ENCODE measurements at places on chromosomes 2 and 18. TPM values are rescaled to one million over a fixed set of nuclear protein-coding genes. Genes with fewer than 3 reads are reported as not detected.

DNA sequence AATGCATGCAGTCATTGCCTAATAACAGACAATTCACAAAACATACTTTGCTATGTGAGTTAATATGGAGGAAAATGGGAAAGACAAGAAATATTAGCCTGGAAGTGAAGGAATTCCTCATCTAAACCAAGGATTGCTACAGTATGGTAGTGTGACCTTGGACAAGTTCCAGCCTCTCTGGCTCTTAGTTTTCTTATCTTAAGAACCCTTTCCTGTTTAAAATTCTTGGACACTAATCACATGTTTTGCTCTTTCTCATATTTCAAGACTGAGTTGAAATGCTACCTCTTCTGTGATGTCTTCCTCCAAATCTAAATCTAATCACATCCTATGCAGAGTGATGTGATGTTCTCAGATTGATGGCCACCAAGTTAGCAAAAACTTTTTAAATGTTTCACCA lies 20.8 kb upstream of the ADAM23 start:
- DNase-seq = no peak

DNA sequence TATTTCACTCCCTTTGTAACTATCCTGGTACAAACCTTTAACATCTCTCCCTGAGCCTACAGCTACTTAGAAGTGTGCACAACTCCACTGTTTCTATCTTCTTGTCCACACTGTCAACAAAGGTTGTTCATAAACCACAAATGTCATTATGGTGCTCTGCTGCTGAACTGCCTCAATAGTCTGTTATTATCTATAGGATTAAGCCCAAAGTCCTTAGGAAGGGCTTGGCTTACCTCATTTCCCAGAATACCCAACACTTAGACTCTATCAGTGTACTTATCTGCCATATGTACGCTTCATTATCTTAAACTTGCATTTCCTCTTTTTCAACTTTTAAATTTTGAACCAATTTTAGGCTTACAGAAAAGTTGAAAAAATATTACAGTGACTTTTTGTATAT lies 94.2 kb downstream of the HNMT start:
- no peak for DNase-seq

DNA sequence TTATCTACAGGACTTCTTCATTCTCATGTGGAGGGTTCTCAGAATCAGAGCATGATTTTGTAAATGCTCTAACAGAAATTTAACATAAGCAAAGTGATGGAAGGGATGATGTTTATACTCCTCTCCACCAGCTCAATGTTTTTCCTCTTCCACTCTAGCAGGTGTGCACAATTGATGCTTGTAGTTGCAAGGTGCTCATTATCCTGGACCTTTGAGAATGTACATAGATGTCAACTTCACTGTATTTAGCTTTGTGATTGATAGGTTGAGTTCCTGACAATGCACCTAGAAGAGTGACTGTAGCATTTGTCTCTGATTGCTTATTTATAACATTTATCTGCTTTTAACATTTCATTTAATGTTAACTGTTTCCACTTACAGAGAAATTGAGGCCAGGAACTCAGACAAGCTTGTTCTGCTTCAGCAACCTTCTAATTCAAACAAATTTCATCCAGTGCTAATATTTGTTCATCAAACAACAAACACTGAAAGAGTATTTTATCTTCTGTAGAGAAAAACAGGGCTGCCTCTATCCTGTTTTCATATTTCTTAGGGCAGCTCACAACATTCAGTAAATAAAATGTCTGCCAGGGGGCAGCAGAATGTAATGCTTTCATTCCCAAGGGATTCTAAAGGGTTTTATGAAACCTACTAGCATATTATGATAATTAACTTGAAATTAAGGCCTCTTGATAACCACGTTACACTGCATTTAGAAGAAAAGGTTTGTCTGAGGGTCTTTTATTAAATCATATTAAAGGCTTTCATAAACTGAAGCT lies 127.9 kb upstream of the NOL4 start:
- no peak for DNase-seq

DNA sequence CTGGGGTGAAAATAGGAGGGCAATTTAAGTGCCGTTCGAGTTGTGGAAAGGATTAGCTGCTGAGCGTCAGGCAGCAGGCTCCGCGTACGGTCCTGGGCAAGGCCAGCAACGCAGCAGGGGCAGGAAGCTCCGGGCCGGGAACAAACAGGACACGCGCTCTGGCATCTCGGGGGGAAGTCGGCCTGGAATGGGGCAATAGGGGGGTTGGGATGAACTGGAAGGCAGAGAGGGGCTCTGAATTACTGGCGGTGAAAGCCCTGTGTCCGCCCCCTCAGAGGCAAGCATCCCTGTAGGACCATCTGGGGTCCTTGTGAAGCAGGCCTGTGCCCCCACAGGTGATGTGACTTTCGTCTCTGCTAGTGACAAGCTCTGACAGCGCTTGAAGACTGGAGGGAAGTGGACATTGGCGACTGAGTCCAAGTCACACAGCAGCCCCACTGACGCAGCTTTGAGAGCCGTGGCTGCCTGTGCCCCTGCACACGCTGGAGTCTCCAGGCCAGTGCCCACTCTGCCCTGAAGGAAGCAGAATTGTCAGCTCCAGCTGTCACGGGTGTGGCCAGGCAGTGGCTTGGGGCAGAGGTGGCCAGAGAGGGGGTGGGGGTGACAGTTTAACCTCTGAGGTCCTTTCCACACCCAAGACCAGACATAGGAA lies 22.3 kb downstream of the GPR35 start:
- no peak for DNase-seq

DNA sequence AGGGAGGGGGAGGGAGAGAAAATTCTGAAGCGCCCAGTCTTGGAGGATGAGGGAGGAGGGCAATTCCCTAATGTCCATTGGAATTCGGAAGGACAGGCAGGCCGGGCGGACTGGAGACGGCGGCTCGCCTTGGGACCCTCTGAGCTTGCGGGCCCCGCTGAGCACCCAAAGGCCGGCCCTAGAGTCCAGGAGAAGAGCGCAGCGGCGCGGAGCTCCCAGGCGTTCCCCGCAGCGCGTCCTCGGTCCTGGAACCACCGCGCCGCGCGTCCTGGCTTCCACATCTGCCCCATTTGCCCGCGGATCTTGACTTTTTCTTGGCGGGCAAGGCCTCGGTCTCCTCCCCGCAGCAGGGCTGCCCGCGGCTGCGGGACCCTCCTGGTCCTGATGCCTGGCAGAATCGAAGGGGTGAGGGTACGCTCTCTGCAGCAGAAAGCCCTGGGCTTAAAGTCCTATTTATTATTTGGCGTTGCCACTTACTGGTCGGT lies 675 bp upstream of the MLPH start:
- DNase-seq = no peak

- DNase-seq = no peak
These were observed 113.0 kb downstream of the QPCT start for GRCh38 chr2:37457401-37457901.

CKAP2L gene
- total RNA-seq = 1.3 TPM

D2HGDH gene
- 29.4 TPM for total RNA-seq

FBXO11 gene
- total RNA-seq = 75.0 TPM

FAM237A gene
- not detected for total RNA-seq

C2orf81 gene
- total RNA-seq = 10.0 TPM
